Smooth muscle cell of the pulmonary artery (primary cell): ENCODE measurements at places on chromosomes 12 and 14. TPM values are rescaled to one million over a fixed set of nuclear protein-coding genes. Genes with fewer than 3 reads are reported as not detected.

RHEBL1 gene
- 0.23 and 0.59 TPM in 2 replicates for total RNA-seq

GYS2 gene
- total RNA-seq = 0.03 TPM in 1 of 2 replicates, not detected in the other

NEUROD4 gene
- total RNA-seq = not detected in 2 replicates

FSCB gene
- not detected in 2 replicates for total RNA-seq

BCL11B gene
- total RNA-seq = under 0.01 TPM in 2 replicates

ACRBP gene
- total RNA-seq = 0.13 and 0.26 TPM in 2 replicates

NINJ2 gene
- total RNA-seq = 0.20 and 1.0 TPM in 2 replicates

TC2N gene
- 0.26 and 0.50 TPM in 2 replicates for total RNA-seq

STON2 gene
- 0.85 and 0.89 TPM in 2 replicates for total RNA-seq

AMN gene
- total RNA-seq = 0.07 and 0.13 TPM in 2 replicates

ITFG2 gene
- total RNA-seq = 14.7 and 15.1 TPM in 2 replicates

LBHD2 gene
- not detected in 2 replicates for total RNA-seq

MMP14 gene
- 445 and 1,032 TPM in 2 replicates for total RNA-seq

PLD4 gene
- 0.07 and 0.13 TPM in 2 replicates for total RNA-seq

TSPAN19 gene
- total RNA-seq = not detected in 2 replicates

CCDC184 gene
- 1.9 and 2.2 TPM in 2 replicates for total RNA-seq

VWF gene
- total RNA-seq = 0.92 and 1.2 TPM in 2 replicates

MYF5 gene
- not detected in 2 replicates for total RNA-seq

ORMDL2 gene
- total RNA-seq = 27.8 and 30.4 TPM in 2 replicates

AICDA gene
- total RNA-seq = not detected in 2 replicates

C12orf60 gene
- 0.59 and 0.72 TPM in 2 replicates for total RNA-seq

TSHR gene
- total RNA-seq = under 0.01 TPM in 1 of 2 replicates, not detected in the other

AMDHD1 gene
- total RNA-seq = 0.07 and 0.13 TPM in 2 replicates

GLIPR1L1 gene
- not detected in 2 replicates for total RNA-seq

ZC3H14 gene
- total RNA-seq = 59.0 and 60.4 TPM in 2 replicates

WNT1 gene
- total RNA-seq = not detected in 2 replicates

DLGAP5 gene
- 2.8 and 10.2 TPM in 2 replicates for total RNA-seq
